ENCODE measurements at places on chromosomes 13 and 19.

GRCh38 chr13:76667551-76667950 is 218.7 kb downstream of the KCTD12 start:
- DNase-seq = peak; percentile 54

DNA sequence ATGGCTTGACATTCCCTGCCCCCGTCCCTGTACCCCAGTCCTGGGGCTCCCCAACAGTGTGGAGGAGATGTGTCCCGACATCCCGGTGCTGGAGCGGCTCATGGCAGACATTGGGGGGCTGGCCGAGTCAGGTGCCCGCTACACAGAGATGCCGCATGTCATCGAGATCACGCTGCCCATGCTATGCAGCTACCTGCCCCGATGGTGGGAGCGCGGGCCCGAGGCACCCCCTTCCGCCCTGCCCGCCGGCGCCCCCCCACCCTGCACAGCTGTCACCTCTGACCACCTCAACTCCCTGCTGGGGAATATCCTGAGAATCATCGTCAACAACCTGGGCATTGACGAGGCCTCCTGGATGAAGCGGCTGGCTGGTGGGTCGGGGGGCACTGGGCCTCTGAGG is 83.8 kb downstream of the RYR1 start:
- no peak for DNase-seq

DNA sequence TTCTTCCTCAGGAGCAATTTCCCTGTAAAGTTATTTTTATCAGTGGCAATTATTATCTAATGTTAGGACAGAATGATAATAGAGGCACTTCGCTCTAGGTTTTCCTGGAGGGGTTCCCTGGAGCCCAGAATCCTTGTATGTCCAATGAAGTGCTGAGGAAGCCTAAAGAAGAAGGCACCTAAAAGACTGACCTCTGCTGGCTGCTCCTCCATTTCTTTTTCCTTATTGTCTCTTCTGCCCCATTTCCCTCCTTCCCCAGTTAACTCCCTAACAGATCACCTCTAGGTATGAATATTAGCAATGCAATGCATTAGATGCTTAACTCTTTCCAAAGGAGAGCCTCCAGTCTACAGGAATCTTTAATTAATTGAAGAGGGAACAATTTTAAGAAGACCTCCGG is 985.4 kb downstream of the DIAPH3 start:
- DNase-seq = no peak

DNA sequence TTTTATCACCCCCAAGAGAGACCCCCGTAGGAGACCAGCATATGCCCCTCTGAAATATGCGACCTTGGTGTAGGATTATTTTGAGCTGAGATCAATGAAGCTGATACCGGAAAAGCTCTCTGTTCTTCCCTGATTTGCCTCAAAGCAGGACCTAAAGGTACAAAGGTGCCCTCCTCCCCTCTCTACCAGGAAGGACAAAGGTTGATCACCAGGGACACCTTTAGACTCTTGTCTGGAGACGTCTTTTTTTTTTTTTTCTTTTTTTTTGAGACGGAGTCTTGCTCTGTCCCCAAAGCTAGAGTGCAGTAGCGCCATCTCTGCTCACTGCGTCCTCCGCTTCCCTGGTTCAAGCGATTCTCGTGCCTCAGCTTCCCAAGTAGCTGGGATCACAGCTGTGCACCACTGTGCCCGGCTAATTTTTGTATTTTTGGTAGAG is 792 bp upstream of the PEX11G start:
- DNase-seq = no peak

- DNase-seq = peak; percentile 35
These were observed at the start of gene NEK5 for GRCh38 chr13:52128714-52129700. TSS of gene NEK5 (minus strand) at chr13:52129073. CDS start at chr13:52127482, 1,591 bp downstream.

GRCh38 chr13:54980651-54981050 is 1952.0 kb downstream of the OLFM4 start:
- DNase-seq = no peak

DNA sequence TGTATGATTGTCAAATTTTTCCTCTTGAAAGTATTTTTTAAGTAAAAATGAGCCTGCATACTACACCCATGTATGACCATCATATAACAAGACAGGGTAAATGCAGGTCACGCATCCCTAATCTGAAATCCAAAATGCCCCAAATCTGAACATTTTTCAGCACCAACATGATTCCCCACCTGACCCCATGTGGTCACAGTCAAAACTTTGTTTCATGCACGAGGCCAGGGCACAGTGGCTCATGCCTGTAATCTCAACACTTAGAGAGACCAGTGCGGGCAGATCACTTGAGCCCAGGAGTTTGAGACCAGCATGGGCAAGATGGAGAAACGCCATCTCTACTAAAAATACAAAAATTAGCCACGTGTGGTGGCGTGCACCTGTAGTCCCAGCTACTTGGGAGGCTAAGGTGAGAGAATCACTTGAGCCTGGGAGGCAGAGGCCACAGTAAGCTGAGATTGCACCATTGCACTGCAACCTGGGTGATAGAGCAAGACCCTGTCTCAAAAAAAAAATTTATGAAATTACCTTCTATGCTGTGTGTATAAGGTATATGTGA is 63.7 kb upstream of the NPAS1 start:
- no peak for DNase-seq

DNA sequence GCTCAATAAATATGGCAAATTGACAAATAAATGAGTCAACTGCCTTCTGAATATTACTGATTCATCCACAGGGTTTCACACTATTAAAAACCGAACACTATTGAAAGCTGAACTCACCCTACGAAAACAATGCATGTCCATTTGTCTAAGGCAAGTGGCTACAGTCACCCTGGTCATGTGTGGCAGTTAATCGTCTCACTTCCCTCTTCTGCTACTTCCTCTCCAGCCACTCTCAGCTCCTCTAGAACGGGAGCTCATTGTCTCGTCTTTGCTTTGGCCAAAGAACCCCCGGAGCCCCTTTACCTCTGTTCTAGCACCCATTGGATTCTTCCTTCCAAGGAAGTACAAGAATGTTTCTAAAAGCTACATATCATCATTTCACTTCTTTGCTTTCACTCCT is 74.4 kb upstream of the ZNF599 start:
- DNase-seq = no peak

DNA sequence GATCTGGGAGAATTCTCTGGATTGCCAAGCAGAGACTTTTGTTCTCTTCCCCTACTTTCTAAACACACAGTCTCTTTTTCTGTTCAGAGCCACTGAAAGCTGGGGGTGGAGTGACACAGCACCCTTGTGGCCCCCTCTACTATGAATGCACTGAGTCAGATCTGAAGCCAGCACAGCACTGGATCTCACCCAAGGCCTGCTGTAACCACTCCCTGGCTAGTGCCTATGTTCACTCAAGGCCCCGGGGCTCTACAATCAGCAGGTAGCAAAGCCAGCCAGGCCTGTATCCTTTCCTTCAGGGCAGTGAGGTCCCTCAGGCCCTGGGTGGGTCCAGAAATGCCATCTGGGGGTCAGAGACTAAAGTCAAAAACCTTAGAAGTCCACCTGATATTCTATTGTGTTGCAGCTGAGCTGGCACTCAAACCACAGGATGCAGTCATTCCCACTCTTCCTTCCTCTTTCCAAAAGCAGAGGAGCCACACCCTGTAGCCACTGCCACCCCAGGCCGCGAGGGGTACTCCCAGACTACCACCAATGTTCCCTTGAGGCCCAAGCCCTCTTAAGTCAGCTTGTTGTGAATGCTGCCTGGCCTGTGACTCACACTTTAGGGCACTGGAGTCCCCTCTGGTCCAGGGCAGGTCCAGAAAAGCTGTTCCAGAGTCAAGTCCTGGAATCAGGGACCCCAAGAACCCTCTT is 110.1 kb upstream of the RXFP2 start:
- DNase-seq = no peak

DNA sequence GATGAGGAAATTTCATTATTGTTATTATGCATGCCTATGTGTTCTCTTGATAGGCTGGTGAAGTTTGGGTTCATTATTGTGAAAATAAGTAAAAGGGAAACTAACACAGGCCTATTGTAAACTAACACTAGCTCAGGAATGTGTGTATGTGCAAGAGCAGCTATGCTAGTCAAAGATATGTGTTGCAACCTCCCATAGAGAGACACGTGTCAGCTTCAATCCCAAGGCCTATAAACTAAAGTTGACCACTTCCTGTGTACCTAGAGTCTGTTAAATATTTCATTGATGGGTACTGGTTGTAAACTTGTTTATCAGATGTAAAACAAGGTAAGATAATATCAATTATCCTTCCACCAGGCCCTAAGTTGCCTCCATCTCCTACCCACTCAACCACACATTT is 44.7 kb upstream of the ZNF30 start:
- DNase-seq = peak; percentile 30

DNA sequence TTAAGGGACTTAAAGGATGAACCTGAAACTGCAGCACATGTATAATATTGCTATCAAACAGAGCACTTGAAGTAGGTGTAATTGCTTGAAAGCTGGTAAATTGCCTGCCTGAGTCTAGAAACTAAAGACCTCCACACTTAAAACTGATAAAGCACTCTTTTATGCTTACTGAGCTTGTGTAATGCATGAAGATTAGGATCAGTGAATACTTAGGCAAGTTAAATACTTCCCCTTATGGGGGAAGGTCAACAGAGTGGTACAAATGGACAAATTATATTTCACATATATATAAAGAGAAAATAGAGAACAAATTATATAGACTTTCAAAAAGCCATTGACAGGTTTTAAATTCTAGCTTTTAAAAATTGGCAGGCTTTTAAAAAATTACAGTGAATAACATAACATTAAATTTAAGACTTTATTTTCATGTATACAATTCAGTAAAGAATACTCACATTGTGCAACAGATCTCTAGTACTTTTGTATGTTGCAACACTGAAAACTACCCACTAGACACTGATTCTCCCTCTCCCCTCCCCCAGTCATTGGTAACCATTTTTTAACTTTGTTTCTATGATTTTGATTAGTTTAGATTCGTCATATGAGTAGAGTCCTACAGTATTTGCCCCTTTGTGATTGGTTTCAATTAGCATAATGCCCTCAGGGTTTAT is 23.9 kb downstream of the PIBF1 start:
- no peak for DNase-seq

DNA sequence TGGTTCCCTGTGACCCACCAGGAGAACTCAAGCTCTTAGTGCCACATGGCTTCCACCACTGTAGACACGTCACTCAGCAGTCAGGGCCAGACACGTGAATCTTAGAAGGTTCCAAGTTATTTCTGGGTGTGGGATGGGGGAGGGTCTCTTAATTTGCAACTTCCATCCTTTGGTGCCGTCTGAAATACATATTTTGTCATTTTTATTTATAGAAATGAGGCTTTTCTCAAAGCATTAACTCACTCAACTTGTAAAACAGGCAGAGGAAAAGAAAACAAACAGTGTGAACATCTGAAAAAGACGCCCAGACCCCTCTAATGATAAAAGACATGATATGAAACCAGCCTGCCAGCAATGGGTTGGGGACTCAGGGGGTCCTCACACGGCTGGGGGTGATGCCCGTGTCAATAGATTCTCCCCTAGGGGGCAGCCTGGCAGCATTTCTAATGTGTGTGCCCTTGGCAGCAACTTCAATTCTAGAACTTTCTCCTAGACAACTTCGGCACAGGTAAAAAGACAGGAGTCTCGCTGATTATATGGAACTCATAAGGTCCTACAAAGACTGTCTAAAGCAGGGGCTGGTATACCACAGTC is 15.4 kb downstream of the PIP5K1C start:
- DNase-seq = no peak

- DNase-seq = no peak
These were observed 37.6 kb upstream of the CD177 start for GRCh38 chr19:43315851-43316250.

DNA sequence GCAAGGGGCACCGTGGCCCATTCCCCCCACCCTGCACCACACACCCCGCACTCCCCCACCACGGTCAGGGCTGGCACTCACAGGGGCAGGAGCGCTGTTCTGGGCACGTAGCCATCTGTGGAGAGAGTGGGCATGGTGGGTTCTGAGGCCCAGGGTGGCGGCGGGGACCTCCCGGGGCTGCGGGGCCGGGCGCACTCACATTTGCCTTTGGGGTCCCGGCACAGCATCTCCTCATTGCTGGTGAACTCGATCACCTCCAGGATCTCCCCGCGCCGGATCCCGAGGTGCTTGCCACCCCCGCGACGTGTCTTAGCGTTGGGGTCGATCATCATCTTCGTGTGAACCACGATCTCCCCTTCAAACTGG is 12.1 kb downstream of the PRAM1 start:
- DNase-seq = no peak

DNA sequence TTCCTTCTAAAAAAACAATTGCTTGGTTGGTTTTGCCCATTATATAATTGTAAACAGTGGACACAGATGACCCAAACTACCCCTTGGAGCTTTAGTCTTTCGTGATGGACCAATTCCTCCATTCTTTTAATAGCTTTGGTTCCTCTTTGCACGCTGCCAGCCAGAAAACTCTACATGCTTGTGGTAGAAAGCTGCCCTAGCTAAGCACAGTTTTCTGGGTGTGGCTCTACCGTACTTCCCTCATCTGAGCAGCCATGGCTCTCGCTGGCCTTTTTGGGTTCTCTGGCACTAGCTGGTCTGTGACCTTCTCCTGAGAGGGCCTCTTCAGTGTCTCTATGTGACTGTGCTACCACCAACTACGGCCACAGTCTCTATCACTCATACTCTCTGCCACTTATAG is 29.9 kb upstream of the CEBPA start:
- DNase-seq = no peak

- DNase-seq = peak; percentile 83
These were observed 18.9 kb downstream of the ELAVL1 start for GRCh38 chr19:7986321-7987113.

GRCh38 chr13:77861741-77862140 is 56.9 kb downstream of the EDNRB start:
- no peak for DNase-seq

- no peak for DNase-seq
These were observed 159.4 kb downstream of the NHLRC3 start for GRCh38 chr13:39197647-39198007.

DNA sequence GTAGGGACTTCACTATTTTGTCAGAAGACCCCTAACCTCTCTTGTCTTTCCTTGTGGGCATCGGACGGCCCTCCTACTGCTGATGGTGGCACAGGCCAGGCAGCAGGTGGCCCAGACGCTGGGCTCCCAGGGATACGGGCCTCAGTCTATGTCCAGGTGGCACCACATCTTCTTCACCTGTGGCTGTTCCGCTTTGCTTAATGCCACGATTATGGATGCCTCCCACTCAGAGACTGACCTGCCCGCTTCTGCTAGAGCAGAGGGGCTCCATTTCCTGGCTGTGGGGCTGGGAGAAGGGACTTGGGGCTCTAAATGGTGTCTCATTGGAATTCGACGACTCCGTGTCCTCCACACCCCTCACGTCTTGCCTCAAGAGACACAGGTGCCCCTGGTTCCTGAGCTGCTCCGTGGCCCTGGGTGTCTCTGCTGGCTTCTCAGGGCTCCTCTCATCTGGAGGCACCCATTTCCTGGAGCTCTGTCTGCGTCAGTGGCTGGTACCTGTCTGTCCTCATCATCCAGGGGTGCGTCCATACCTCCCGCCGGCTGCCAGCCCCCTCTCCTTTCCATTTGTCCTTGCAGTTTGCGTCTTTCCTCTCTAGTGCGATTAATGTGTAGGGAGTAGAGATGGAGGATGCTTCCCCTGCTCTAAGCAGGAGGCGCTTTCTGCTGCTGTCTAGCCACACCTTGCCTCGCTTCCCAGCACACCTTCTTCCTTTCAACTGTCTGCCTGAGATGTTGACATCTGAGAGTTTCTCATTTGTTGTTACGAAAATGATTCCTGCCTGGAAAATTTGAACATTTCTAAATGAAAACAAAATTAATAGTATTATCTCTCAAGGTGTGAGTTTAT is 63.4 kb downstream of the TEX29 start:
- no peak for DNase-seq

GRCh38 chr19:30696514-30696913 is 324.3 kb downstream of the ZNF536 start:
- DNase-seq = no peak

GRCh38 chr13:32115066-32115465 is 83.5 kb downstream of the FRY start:
- no peak for DNase-seq

Data from bronchial epithelial cell (primary cell).